ENCODE measurements at places on chromosomes 6 and 20.

DNA sequence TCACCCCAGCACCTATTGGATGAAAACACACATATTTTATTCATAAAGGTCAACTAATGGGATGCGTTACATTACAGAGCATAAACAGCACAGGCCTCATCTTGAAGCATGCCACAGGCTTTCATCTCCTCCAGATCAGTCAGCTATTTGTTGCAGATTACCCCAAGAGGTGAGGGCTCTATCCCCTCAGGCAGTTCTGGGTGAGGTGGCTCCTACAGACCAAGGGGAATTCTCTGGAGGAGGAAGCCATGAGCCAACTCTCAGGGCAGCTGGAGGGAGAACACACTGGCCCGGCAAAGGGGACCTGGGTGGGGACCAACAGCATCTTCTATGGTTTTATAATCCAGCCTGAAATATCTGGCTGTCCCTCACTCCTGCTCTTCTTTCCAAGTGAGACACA, 126.4 kb upstream of the BTBD3 start:
- no peak for DNase-seq

DNA sequence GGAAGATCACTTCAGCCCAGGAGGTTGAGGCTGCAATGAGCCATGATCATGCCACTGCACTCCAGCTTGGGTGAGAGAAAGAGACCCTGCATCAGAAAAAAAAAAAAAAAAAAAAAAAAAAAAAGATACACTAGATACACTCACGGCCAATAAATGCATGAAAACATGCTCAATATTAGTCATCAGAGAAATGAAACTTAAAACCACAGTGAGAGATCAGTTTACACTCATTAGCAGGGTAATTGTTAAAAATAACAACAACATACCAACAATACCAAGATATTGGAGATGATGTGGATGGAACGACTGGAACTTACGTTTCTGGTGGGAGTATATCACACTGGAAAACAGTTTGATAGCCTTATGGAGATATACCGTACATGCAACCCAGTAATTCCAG, 29.9 kb downstream of the HS3ST5 start:
- no peak for DNase-seq

- DNase-seq: no peak
Measured at GRCh38 chr6:170147056-170147787, 143.7 kb downstream of the DLL1 start.

GRCh38 chr6:29827579-29828470, at the start of gene HLA-G:
Gene HLA-G (plus strand): TSS chr6:29827825. CDS start chr6:29827845, 20 bp downstream.
- DNase-seq: no peak

DNA sequence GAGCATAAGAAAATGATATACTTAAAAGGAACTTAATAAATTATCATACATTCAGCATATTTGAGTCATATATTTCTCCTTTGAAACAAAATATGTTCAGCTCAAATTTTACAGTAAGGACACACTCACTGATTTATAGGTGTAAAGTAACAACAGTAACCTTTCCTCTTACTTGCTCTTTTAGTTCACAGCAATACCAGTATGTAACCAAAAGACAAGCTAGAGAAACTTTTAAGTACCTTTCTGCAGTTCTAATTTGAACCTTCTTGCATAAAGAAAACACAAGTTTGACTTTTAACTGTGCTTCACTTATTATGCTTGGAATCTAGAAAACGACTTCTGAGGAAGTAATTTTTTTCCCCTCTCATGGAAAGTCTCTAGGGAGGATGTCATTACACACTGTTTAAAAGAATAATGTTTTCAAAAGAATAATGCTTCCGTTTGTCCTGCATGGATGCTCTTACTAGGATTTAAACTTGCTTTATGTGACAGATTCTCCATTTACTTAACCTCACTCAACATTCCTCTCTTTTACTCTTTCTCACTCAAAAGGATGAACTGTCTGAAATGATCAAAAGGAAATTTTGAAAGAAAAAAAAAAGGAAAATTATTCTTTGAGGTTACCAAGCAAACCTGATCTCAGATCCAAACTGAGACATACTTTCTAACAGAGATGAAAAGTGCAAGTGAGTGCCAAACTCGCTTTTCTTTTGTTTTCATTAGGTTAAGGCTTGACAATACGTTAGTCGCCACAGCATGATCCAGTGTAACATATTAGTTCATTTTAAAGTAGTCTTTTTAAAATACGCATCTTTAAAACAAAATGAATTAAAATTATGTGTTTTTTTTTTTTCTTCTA, 22.4 kb upstream of the CALHM6 start:
- DNase-seq: no peak

- DNase-seq: no peak
Measured at GRCh38 chr6:154536999-154537398, 26.5 kb upstream of the CNKSR3 start.

DNA sequence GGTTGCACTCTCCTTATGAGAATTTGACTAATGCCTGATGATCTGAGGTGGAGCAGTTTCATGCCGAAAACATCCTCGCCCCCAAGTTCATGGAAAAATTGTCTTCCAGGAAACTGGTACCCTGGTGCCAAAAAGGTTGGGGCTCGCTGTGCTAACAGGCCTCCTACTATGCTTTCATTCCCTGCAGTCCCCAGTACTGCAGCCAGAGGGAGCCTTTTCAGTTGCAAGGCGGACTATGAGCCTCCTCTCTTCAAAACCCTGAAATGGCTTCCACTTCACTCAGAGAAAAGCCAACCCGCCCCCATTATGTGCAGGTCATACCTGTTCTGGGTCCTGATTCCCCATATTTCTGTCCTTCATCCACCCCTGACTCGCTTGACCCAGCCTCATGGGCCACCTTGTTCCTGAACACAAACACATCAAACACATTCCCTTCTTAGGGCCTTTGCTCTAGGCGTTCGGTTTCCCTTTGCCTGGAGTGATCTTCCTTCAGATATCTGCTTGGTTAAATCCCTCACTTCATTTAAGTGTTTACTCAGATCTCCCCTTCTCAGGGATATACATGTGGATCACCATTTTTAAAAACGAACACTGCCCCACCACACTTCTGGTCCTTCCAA, 173.7 kb downstream of the PHACTR1 start:
- DNase-seq: no peak

GRCh38 chr20:54397292-54398140, 77.9 kb upstream of the DOK5 start:
- no peak for DNase-seq

DNA sequence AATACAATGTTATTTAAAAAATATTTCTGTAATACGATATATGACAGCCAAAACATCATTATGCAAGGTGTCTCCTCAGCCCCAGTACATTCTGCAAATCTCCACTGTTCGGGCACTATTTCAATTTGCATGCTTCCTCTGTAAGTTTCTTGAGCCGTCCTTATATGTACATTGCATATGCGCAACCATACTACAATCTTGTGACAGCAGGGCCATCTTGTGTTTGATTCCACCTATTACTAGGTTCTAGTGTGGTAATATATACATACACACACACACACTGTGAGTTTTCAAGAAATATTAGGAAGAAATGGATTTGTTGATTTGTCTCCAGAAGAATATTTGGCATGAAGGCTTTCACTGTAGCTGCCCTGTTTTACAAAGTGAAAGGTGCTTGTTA, 9.8 kb downstream of the LYRM4 start:
- DNase-seq: no peak

GRCh38 chr20:44151621-44152416, 35.2 kb downstream of the JPH2 start:
- DNase-seq: no peak

DNA sequence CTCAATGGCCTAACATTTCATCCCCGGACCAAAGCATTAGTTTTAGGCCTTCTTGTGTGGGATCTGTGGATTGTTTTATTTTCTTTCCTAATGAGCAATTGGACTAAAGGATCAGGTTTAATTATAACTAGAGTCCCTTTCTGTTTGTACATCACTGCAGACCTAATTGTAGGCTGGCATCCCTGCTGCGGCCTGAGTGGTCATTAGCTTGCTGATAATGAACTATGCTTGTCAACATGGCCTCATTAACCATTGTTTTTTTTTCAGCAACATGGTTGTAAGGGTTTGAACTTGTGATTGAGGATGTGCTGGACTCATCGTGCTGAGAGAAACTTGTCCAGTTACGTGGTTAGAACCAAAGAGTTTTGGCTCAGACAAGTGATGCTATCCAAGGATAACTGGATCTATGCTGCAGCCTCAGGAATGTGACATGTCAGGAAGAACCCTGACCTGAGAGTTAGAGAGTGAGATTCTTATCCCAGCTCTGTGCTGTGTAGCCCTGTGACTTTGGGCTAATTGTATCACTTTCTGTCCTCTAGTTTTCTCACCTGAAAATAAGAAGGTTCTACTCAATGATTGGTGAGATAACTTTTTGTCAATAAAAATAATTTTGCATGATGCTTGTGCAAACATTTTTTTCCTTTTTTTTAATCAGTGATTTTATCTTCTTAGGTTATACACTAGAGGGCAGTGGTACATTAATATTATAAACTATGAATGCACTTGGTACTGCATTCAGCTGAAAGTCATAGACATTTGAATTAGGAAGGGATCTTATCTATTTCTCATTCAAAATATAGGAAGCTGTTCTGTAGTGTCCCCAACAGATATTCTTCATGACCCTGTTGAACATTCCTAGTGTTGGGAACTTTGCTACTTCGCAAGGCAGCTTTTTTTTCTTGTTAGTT, 140.9 kb downstream of the RNF144B start:
- DNase-seq: no peak

DNA sequence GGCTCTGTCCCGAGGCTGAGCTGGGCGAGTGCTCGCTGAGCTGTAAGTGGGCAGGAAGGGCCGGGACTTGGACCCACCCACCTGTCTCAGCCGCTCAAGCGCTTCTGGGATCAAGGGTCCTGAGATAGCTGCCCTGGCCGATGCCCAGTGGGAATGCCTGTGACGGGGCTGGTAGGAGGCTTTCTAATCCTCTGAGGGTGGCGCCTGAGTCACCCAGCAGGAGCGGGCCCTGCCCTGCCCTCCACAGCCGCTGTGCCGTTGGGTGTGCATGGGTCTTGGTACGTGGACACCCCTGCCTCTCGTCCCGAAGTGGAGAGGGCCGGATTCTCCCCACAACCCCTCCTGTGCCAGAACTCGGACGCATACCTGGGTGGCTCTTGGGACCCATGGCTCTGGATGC, 43.1 kb upstream of the GATA5 start:
- DNase-seq: no peak

- DNase-seq: no peak
Measured at GRCh38 chr6:15997586-15998388, 131.1 kb upstream of the MYLIP start.

- DNase-seq: no peak
Measured at GRCh38 chr6:7905416-7905815, 5.2 kb downstream of the TXNDC5 start.

DNA sequence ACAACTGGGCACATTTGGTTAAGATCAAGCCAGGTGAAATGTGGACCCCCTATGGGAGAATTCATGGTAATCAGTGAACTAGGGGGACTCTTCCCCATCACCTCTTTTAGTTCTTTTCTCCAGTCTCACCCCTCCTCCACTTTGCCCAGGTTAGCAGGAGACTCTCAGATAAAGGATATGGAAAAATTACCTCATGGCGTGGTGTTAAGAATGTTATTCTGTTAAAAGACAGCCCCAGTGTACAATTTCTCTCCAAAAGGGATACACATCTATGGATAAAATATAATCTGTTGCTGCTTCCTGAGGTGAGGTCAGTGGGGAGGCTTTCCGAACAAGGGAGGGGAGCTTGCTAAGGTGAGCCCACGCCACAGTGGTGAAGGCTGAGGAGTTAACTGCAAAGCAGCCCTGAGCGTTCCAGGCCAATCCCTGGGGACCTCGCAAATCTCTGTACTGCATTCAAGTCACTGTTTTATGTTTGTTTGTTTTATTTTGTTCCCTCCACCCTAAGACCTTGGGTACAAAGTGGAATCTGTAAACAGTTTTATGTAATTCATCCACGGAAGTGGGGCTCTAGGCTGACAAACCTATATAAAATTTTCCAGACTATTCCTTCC, 52.0 kb downstream of the ADGRF1 start:
- DNase-seq: no peak

GRCh38 chr6:155195903-155196302, 67.9 kb upstream of the CLDN20 start:
- DNase-seq: no peak

- peak; percentile 35 for DNase-seq
Measured at GRCh38 chr6:159174263-159174969, 5.2 kb downstream of the FNDC1 start.

DNA sequence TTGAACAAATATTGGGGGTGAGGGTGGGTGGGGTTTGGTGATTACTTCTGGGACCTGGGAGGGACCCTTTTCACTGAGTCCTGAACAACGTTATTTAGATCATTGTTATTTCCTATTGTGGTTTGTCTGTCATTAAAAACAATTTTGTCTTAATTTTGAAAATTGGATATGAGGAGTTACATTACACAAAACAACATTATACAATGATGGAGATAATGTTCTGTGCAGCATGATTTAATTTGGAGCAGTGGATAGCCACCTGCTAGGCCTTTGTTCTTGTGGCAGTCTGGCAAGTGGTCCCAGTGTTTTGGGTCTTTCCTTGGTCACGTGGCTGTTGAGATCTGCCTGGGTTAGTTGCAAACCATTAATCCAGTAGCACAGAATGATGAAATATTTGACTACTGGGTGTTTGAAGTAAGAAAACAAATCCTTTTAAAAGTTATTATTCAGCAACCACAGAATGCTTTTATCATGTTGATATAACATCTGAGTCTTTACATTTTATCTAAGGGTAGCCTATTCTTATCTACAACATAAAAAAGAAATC, 172.8 kb downstream of the CDKAL1 start:
- DNase-seq: no peak

- DNase-seq: no peak
Measured at GRCh38 chr6:39432330-39433025, 110.0 kb upstream of the KCNK16 start.

DNA sequence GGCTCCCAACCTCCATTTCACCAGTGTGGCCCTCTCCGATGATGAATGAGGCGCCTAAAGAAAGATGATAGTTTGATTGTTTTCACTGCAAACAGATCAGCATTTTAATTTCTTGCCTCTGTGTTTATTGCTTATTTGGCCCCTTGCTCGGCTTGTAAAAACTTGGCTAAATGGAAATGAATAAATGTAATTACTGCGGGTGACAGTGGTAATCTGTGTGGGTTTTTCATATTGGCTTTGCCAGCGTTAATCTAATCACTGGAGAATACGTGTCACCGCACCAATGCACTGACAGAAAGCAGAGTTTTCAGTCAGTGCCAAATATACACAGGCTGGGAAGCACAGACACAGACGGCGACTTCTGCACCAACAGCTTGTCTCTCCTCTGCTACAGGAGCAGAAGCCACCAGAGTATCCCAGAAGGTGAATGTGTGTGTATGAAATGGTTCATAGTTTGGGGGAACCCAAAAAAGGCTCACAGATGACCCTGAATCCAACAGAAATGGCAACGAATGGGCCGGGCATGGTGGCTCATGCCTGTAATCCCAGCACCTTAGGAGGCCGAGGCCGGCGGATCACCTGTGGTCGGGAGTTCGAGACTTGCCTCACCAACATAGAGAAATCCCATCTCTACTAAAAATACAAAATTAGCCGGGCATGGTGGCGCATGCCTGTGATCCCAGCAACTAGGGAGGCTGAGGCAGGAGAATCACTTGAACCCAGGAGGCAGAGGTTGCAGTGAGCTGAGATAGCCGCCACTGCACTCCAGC, 534.0 kb downstream of the PKHD1 start:
- no peak for DNase-seq

Measured in stimulated activated CD4-positive, alpha-beta T cell treated with anti-CD3 and anti-CD28 coated beads, Interleukin-12 subunit alpha, Interleukin-12 subunit beta, amount 100 ng/mL, for 24 hours (primary cell).